Esophagus mucosa (tissue), 1 donor: ENCODE measurements at places on chromosomes 7 and 10. TPM values are rescaled to one million over a fixed set of nuclear protein-coding genes. Genes with fewer than 3 reads are reported as not detected.
A peak's percentile ranks its signal among the peaks of the same experiment; 100 is the strongest.

GRCh38 chr10:77004917-77005564, 632.6 kb downstream of the KCNMA1 start:
- peak; percentile 30 for ATAC-seq

Gene CYP26C1
- total RNA-seq = not detected

DNA sequence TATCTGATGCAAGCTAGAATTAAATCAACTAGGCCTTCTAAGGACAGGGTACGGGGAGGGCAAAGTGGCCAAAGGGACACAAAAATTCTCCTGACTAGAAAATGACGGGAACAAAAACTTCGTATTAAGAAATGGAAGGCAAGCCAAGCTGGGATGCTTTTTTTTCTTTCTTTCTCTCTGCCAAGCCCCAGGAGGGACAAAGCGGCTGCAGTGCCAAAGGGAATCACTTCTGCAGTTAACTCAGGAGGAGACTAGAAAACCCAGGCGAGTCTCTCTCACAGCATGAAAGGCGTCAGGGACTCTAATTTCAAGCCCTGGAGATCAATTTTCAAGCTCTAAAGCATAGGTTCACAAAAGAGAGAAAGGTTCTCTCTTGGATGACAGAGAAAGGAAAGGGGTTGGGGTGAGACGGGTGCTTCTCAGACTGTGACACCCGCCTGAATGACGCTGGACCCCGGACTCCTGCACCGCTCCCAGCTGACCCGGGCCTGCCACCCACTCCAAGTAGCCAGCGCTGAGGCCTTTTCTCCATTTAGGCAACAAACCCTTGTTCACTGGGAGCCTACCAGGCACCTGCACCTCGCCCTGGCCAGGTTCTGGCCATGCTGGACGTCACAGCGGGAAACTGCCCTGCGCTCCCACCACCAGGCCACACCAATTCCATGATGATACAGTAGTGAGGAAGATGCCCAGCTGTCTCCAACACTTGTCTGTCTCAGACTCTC, 56.5 kb downstream of the KIAA1549 start:
- no peak for ATAC-seq

DNA sequence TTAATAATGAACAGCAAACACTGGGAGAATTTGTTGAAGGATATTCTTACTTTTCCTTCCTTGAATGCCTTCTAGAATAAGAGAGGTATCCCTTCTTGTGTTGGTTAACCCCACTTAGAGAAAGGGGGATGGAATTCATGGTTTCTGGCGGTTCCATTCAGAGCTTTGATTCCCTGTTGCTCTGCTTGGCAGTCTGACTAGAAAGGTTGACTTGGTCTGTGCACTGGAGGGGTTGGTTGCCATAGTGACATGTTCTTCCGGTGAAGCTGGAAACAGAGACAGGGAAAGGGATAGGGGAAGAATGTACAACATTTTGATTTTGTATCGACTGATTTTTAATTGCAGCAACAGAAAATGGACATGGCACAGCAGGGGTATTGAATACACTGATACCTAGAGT, 2.5 kb downstream of the TMEM178B start:
- no peak for ATAC-seq

GRCh38 chr10:30125496-30125895, 66.1 kb upstream of the JCAD start:
- ATAC-seq = no peak

Gene VGF
- total RNA-seq = not detected

DNA sequence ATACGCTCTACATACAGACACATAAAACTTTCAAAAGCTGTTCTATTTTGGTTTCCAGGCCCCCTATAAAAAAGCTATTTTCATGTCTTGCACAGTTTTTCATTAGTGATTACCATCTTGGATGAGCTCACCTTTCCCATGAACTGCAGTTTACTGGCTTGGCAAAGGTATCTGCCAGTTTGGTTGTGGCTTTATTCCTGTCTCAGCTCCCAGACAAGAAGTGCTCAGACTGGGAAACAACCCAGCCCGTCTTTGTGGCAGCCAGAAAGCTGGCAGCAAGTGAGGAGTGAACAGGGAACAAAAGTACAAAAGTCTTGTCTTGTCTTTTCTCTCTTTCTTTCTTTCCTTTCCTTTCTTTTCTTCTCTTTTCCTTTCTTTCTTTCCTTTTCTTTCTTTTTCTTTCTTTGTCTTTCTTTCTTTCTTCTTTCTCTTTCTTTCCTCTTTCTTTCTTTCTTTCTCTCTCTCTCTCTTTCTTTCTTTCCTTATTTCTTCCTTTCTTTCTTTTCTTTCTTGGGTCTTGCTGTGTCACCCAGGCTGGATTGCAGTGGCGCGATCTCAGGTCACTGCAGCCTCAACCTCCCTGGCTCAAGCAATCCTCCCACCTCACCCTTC, 138.8 kb downstream of the CFAP58 start:
- no peak for ATAC-seq

DNA sequence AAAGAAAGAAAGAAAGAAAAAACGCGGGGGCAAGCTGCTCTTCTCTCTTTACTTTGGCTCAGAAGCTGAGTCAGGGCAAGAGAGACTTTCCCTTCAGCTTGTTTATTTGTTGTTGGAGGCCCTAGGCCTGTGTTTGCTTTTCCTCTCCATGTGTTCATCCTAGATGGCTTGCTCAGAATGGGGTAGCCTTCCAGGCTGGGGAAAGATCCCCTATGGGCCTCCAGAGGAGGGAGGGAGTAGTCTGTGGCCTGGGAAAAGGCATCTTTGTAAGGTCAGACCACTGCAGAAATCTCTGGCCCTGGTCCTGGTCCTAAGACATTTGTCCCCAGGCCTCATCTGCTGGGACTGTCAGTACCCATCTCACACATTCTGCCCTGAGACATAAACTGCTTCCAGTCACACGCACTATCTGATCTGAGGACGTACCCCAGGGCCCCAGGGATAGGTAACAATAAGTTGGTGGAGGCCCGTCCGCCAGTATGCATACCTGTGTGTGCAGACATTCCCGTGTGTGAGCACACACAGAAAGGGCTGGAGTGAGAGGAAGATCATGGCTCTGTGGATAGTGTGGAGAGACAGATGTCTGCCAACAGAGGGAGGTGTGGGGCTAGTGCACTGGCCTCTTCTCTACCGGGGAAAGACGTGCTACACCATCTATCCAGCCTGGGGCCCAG, 4.9 kb upstream of the SCD start:
- peak; percentile 67 for ATAC-seq

DNA sequence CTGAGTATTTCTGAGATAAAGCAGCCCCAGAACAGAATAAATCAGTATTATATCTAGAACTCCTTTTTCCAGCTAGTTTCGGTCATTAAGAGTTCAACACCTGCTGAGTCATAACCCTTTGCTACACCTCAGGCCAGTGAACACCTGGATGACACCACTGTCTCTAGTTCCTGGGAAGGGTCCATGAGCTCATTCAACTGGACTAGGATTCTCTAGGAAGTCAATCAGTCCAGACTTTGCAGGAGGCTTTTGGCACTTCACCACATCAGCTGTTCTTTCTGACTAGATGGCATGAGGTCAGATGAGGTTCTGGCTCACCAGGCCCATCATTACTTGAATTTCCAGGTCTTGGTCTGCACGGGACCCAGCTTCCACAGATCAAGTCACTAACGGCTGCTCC, 11.7 kb downstream of the SLC39A12 start:
- ATAC-seq = no peak

Gene NUTM2D
- 1.8 TPM for total RNA-seq

Gene PNLIPRP3
- total RNA-seq = 1.2 TPM

Gene CTAGE6
- 0.16 TPM for total RNA-seq

DNA sequence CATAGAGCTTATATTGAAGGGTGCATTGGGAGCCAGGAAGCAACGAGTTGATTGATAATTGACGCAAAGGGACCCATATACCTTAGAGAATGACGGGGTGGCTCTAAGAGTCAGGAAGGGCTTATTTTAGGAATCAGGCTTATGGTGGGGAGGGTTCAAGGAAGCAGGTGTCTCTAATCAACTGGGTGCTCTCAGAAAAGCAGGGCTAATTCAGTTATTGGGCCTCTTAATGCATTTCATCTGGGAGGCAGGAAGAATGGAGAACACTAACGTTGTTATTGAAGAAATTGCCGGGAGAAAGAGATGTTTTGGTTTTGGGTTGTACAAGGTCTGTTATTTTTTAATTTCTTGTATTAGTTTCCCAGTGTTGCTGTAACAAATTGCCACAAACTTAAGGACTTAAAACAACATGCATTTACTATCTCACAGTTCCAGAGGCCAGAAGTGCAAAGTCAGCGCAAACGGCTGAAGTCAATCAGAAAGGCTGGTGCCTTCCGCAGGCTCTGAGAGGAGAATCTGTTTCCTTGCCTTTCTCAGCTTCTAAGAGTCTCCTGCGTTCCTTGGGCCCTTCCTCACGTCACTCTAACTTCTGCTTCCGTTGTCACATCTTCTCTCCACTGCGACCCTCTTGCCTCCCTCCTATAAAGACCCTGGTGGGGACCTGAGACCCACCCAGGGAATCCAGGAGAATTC, 328.4 kb upstream of the C7orf33 start:
- ATAC-seq = no peak

Gene H2BK1
- not detected for total RNA-seq

- no peak for ATAC-seq
These were observed 387.1 kb downstream of the INHBA start for GRCh38 chr7:41315764-41316163.

GRCh38 chr10:6141296-6142151, 52.7 kb downstream of the RBM17 start:
- peak; percentile 42 for ATAC-seq

GRCh38 chr10:62172465-62172864, 96.2 kb downstream of the RTKN2 start:
- ATAC-seq = no peak

Gene VSTM4
- 0.68 TPM for total RNA-seq

GRCh38 chr7:1521456-1521855, 9.0 kb upstream of the MAFK start:
- no peak for ATAC-seq

GRCh38 chr7:37552030-37552429, 103.4 kb upstream of the ELMO1 start:
- no peak for ATAC-seq

Gene HOXA9
- total RNA-seq = 1.7 TPM
